ENCODE measurements at places on chromosomes 16 and 17.
A peak's percentile ranks its signal among the peaks of the same experiment; 100 is the strongest.

DNA sequence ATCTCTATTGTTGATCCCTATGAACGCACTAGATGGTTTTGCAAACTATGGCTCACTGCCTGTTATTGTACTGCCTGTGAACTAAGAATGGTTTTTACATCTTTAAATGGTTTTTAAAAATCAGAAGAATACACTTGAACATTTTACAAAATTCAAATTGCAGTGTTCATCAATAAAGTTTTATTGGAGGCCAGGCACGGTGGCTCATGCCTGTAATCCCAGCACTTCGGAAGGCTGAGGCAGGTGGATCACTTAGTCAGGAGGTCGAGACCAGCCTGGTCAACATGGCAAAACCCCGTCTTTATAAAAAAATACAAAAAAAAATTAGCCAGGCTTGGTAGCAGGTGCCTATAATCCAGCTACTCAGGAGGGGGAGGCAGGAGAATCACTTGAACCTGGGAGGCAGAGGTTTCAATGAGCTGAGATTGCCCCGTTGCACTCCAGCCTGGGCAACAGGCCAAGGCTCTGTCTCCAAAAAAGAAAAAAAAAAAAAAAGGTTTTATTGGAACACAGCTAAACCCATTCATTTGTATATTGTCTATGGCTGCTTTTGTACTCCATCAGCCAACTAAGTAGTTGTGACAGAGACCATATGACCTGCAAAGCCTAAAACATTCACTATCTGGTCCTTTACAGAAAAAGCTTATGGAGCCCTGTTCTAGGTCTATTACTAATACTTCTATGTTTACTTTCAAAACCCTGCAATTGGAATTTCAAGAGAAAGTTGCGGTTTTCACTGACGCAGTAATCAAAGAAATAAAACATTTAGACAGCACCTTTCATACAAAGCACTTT lies 18.9 kb downstream of the IKZF3 start:
- peak; percentile 76 for DNase-seq

DNA sequence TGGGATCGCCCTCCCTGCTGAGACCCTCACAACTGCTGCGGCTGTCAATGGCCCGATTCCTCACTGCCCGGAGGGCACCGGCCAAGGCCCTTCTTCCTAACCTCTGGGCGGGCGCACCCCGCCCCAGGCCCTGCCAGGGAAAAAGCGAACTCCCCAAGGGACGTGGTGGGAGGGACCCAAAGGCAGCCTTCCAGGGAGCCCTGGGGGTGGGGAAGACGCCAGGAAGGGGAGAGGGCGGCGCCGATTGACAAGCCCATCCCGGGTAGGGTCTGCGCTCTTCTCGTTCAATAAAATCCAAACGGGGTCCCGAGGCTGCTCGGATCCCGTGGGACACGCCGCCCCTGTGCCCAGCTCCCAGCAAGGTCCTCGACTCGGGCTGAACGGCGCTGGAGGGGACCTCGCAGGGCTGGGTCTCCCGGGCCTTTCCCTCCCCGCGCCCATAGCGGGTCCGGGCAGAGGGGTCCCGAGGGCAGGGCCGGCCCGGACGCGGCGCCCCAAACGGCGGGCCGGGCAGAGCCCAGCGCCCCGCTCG lies 416 bp downstream of the KIFC3 start:
- DNase-seq, result peak; percentile 74

- DNase-seq, result no peak
Observed at GRCh38 chr16:8675183-8676159, 1.1 kb downstream of the ABAT start.

- peak; percentile 63 for DNase-seq
Observed at GRCh38 chr17:3667366-3668278, 756 bp downstream of the TAX1BP3 start.

GRCh38 chr17:49290690-49291359 lies 60.2 kb upstream of the PHOSPHO1 start:
- peak; percentile 16 for DNase-seq

- DNase-seq, result no peak
Observed at GRCh38 chr17:17035490-17035889, 6.8 kb upstream of the MPRIP start.

DNA sequence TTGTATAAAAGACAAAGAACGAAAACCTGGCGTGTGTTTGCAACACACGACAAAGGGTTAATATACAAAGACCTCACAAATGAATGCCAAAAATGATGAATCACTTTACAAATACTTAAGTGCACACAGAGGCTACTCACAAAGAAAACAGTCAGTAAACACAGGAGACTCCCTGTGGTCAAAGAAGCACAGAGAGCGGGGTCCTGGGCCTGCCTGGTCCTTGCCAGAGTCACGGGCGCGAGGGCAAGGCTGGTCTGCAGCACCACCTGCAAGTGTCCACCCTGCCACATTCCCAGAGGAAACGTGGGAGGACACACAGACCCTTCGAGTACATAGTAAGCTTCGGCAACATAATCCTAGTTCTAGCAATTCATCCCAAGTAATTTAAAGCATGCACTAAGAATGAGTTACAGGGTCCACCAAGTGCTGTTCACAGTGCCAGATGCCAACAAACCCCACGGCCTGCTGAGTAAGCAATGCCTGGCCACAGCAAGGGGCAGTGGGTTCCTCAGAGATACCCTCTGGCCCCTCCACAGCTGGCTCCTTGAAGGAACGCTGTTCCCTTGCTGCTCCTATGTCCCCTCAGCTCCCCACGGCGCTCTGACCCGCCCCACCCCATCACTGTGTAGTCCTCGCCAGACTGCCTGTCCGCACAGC lies 24.6 kb upstream of the FAAP100 start:
- peak; percentile 54 for DNase-seq

DNA sequence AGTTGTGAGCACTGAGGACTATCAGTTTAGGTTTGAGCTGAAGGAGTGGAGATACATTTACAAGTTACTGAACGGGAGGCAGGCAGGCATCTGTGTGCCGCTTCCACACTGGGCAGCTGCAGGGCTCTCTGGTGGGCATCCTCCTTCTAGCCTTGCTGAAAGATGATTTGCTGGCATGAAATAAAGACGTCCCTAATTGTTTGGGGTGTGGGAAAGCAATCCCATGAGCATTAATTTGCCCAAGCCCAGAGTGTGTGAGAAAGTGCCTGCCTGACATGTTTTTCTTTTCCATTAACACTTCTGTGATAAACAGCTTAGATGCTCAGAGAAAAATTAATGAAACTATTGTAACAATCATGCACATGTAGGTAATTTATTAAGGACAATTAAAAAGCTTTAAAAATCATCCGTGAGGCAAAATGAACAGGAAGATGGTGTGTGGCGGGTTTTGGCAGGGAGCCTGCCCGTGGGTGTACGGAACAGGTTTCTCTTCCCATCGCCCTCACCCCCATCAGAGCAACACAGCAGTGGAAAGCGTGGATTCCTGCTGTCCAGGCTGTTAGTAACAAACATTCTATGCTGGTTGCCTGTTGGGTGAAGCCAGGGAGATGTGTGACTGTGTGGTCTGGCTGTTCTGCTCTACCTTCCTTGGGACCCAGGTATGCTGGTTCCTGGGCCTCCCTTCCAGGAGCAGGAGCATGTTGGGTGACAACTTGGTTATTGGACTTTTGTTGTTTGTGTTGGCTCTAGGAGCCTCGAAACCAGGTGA lies 191.9 kb downstream of the MSI2 start:
- no peak for DNase-seq

- no peak for DNase-seq
Observed at GRCh38 chr17:47281216-47281615, 27.6 kb downstream of the ITGB3 start.

GRCh38 chr17:74566132-74566753 lies 1.1 kb downstream of the CD300H start:
- DNase-seq, result peak; percentile 70

DNA sequence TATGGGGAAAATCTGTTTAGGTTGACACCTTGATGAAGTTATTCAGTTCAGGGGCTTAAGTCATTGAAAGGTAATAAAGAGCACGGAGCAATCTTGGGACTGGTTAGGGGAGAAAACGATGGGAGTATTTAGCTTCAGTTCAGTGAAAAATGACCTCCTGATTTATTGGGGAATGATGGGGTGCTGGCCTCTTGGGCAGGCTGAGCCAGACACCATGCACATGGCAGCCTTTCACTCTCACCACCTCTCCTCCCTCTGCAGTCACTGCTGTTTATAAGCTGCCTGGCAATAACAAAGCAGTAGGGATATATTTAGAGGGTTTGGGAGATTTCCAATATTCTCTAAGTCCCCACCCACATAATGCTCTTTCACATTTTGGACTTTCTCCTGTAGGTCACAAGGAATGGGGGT lies 140.5 kb upstream of the HS3ST2 start:
- DNase-seq, result no peak

GRCh38 chr17:69763503-69763902 lies 311.5 kb upstream of the KCNJ16 start:
- no peak for DNase-seq

GRCh38 chr17:79728908-79729471 lies 1.8 kb upstream of the ENPP7 start:
- DNase-seq, result no peak

- DNase-seq, result peak; percentile 72
Observed at GRCh38 chr17:49557312-49558024, 18.2 kb upstream of the NXPH3 start.

DNA sequence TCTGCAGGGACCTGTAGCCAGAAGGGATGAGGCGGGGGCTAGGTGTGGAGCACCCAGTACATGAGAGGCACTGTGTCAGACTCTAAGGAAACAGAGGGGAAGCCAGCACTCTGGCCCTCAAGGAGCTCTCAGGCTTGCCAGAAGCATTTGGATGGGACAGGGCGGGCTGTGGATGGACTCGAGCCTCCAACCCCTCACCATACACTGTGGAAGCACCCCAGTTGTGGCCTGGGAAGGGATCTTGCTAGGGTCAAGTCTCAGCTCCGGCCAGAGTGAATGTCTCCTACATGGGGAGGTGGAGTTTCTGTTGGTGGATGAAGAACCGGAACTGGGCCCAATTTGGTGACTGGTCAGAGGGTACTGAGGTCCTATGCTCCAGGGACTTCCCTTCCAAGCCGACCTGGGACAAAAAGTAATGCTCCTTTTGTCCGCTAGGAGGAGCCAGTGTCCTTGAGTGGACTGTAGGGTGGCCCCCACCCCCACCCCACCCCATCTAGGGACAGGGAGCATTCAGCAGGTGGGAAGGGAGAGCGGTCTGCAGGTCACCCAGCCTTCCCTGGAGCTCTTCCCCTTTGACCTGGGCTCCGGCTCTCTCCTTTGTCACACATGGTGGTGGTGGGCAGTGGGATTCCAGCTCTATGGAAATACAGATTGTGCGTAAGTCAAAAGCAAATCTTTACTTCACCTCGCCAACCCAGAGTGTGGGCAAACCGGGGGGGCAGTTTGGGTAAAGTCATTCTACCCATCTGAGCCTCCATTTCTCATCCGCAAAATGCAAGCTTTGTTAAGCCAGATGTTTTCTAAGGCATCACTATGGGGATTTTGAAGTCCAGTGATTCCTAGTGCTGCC lies 20.4 kb upstream of the PHB1 start:
- peak; percentile 80 for DNase-seq

DNA sequence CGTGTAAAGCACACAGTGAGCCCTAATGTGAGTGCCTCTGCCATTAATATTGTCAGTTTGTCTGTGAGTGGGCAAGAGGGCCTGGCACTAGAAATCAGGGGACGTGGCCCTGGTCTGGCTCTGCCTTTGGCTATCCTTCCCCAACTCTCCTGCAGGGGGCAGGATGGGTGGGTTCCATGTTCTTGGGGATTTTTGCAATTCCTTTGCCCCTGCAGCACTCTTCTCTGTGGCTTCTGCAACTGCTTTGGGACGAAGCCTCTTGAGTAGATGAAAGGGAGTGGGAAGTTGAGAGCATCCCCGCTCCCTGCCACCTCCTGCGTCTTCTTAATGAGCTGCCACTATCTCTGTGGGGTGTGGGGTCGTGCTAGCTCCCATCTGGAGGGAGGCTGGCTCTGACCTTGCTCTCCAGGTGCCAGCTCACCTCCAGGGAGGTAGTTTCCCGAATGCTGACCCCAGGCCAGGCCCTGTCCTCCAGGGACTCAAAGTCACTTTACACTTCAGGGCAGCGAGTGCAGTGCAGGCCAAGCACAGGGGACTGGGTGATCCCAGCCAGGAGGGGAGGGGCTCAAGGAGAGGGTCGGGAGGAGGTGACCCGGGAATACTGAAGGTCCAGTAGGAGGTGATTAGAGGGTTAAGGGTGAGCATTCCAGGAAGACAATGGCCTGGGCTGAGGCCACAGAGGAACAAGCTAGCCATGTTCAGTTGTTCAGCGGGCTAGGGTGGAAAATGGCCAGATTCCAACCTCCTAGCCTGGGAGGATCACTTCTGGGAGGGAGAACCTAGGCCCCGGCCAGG lies 121.0 kb upstream of the NLRP1 start:
- DNase-seq, result peak; percentile 43

DNA sequence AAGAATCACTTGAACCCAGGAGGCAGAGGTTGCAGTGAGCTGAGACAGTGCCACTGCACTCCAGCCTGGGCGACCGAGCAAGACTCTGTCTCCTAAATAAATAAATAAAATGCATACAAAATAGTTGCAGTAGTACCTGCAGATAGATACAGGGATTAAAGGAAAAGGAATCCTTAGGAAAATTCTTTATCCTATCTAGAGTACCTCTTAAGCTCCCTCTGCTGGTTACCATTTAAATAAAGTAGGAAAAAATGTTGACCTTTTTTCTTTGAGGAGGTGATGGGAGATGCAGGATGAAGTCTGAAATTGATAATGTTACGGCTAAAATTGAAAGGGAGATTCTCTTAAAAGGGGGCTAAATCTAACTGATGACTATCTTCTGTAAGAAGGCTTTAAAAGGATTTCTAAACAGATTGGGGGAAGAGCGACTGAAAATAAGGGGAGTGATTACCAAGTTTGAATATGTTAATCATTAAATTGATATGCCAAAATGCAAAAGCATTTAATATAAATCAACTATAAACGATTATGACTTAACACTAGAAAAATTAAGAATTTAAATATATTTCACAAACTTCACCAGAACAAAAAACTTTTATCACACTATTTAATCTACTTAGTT lies 29.4 kb downstream of the C16orf87 start:
- no peak for DNase-seq

GRCh38 chr16:57994778-57995177 lies 5.7 kb downstream of the ZNF319 start:
- DNase-seq, result peak; percentile 81

- no peak for DNase-seq
Observed at GRCh38 chr17:40460604-40460967, 17.3 kb downstream of the IGFBP4 start.

DNA sequence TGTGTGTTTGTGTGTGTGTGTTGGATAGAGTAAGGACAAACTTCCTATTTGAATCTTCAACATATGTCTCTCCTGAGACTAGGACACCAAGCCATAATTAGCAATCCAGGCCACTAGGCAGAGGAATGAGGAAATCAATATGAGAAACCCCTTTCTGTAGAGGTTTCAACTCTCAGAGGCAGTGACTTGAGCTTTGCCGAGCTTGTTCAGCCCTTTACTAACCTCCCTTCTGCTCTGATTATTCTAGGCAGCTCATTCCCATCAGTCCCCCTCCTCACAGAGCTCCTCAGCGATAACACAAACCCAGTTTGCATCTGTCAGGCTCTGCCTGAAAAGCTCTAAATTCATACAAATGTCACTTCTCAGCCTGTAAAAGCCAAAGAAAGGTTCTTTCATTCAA lies 1030.3 kb downstream of the CDH8 start:
- DNase-seq, result no peak
